Endodermal cell (in vitro differentiated cells): ENCODE measurements at places on chromosomes 3 and 15.
A peak's percentile ranks its signal among the peaks of the same experiment; 100 is the strongest.

- no peak overlapping the region for H3K27ac ChIP-seq
- no peaks in the 10 kb centered on the region for H3K36me3 ChIP-seq
- H3K4me1 ChIP-seq = no peaks in the 10 kb centered on the region
- DNase-seq = no peak
Measured at GRCh38 chr15:40051616-40052415, 12.8 kb upstream of the SRP14 start.

DNA sequence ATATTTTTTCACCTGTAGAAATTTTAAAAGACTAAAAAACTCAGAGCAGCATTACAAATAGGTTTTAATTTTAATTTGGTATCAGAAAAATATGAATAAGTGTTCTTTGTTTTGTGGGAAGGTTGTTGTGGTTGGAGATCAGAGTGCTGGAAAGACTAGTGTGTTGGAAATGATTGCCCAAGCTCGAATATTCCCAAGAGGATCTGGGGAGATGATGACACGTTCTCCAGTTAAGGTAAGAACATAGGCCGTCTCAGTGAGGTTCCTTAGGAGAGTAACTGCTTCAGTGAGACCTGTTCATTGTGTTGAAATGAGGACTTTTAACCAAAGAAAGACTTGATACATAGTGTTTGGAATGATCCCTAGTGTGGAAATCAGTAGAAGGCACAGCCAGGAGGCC, 44.8 kb downstream of the OPA1 start:
- H3K4me3 ChIP-seq = no peak overlapping the region
- H3K36me3 ChIP-seq = peaks cover 58% of the 10 kb centered on the region
- H3K4me1 ChIP-seq = no peaks in the 10 kb centered on the region
- no peaks in the 10 kb centered on the region for H3K27me3 ChIP-seq

DNA sequence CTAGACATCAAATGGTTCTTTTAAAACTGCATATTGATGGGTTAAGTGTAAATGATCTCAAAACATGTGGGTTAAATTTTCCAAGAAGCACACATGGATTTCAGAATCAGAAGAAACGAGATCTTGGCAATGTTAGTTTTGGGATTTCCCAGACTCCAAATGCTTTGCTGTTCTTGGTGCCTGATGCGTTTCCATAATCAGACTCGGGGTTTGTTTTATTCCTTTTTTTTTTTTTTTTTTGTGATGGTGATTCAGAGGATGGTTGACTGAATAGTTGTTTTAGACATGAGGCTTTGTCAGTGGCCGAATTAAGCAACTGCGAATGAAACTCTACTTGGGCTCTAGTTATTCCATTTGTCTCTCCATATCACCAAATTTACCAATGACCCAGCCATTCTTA, 52.2 kb upstream of the FAM98B start:
- no peak overlapping the region for H3K27ac ChIP-seq
- H3K4me3 ChIP-seq = no peak overlapping the region
- no peaks in the 10 kb centered on the region for H3K36me3 ChIP-seq
- peaks cover 9% of the 10 kb centered on the region for H3K4me1 ChIP-seq
- no peak for DNase-seq
- no peaks in the 10 kb centered on the region for H3K27me3 ChIP-seq

DNA sequence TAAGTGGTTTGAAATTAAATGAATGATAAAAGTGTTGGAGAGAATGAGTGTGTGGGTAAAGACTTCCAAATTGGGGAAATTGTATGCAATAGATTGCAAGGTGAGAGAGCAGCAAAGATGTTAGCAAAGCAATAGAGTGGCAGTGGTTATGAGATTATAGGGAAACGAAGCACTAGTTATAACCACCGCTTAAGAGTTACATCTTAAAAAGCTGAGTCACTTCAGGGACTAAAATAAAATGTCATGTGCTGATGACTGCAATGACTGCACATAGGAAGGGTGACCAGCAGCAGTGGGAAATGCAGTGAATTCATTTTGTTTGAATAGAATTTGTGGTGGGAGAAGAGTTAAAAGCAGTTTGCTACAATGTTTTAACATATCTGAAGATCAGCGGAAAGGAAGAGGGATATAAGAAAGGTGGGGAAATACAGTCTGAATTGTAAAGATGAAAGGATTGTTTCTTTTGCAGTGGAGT, 127.3 kb downstream of the RAP2B start:
- DNase-seq = no peak
- no peak overlapping the region for H3K4me3 ChIP-seq
- H3K4me1 ChIP-seq = no peaks in the 10 kb centered on the region
- H3K27ac ChIP-seq = no peak overlapping the region

DNA sequence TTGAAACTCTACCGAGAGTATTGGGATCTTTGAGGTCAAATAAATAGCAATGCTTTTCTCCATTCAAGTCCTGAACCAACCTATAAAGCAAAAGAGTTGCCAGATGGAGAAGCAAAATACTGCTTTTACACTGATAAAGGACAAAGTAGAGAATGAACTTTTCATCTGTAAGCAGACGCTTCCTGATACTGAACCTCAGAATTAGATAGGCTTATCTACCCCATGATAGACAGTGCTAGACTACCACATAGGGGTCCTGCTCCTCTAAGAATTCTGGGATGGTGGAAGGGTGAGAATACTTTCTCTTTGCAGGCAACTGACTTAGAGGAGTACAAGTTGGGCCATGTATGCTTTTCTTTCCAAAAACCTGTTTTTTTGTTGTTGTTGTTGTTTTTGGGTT, 9.5 kb downstream of the SAXO2 start:
- no peak for DNase-seq
- peaks cover 47% of the 10 kb centered on the region for H3K36me3 ChIP-seq
- peaks cover 10% of the 10 kb centered on the region for H3K4me1 ChIP-seq
- H3K4me3 ChIP-seq = peak overlapping the region; percentile 57
- H3K27me3 ChIP-seq = no peaks in the 10 kb centered on the region

- H3K27ac ChIP-seq = no peak overlapping the region
- H3K27me3 ChIP-seq = no peaks in the 10 kb centered on the region
- no peak overlapping the region for H3K4me3 ChIP-seq
Measured at GRCh38 chr3:99624496-99625236, 13.7 kb upstream of the COL8A1 start.

- DNase-seq = no peak
- no peak overlapping the region for H3K4me3 ChIP-seq
- H3K4me1 ChIP-seq = no peaks in the 10 kb centered on the region
- no peak overlapping the region for H3K27ac ChIP-seq
Measured at GRCh38 chr3:138263104-138263503, 66.5 kb downstream of the NME9 start.
